ENCODE measurements at places on chromosomes 5 and 9.

DNA sequence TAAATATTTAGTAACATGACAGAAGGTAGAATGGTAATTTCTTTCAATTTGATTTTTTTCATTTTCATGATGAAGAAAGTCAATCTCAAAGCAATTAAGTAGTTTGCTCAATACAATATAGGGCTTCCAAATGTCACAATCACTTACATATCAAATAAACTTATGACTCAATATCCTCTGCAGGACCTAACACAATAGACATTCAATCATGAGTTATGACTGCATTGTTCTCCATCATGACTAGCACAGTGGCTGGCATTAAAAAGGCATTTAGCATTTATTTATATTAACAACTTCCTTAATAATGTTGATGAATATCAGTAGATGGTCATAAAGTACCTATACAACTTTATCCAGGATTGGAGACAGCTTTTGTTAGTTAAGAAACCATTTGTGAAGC lies 1499.6 kb downstream of the EFNA5 start:
- DNase-seq = no peak

DNA sequence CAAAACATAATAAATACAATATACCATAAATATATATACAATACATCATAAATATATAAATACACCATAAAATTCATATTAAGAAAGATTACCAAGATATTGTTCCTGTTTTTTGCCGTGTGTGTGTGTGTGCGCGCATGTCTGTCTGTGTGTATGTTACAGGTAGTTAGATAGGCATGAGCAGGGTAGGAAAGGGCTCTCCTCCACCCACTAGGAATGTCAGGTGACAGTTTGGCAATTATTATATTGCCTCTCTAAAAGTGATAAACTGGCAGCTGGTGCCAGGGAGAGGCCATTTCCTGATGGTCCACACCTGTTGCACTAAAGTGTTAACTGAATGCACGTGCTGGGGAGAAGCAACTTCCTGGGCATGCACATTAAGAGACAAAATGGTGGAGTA lies 232.8 kb downstream of the ADAMTS6 start:
- DNase-seq = no peak

- DNase-seq = no peak
Measured at GRCh38 chr5:150085950-150086715, at the start of gene CSF1R. Gene CSF1R (minus strand): TSS chr5:150086554. CDS start chr5:150086427, 127 bp downstream.

DNA sequence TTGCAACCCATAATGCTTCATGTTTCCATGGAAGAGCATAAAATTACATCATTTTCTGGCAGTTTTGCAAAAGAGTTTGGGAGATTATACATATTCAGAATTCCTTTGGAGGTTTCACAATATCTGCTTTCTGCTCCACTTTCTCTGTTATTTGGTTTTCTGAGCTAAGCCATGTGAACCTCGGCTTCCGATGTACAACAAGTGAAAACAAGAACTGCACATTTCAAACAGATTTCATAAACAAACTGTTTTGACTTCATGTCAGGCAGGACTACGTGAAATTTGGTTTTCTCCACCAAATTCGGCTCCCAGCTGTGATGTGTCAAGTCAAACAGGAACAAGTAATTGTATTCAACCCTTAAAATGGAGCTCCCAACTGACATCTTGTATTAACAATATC lies 609.8 kb downstream of the IRX1 start:
- no peak for DNase-seq

DNA sequence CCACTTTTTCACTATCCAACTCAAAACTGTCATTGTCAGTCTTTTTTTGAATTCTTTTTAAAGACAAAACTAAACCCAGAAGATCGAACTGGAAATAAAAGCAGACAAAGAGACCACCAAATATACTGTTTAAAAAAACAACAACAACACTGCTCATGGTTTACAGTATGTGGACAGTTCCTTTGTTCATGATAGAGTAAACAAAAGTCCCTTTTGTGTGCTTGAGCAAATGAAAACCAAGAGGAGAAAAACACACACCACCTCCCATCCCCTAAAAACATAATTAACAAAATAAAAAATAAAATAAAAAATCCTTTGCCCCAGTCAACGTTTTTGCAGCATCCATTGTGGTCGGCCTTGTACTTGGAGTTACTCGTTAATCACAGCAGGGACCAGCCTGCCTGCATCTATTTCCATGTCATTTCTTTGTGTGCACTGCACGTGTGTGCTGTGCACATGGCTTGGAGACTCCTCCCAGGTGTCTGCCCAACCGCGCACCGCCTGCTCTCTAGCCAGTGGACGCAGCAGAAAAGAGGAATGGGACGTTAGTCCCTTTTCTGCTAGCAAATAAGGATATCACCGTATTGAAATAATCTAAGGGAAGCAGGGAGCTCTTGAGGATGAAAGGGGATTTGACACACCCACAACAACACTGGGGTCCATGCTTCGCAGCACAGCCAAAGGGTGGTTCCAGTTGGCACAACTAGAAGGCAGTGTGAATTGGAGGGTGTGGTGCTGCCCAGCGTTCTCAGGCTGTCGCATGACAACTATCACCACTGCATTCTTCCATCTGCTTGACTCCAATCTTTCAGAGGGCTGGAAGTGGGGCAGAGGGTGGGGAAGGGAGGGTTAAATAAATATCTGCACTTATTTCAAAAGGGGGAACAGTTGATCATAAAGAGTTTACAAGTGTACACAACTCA lies 130.0 kb downstream of the SEMA6A start:
- DNase-seq = no peak

DNA sequence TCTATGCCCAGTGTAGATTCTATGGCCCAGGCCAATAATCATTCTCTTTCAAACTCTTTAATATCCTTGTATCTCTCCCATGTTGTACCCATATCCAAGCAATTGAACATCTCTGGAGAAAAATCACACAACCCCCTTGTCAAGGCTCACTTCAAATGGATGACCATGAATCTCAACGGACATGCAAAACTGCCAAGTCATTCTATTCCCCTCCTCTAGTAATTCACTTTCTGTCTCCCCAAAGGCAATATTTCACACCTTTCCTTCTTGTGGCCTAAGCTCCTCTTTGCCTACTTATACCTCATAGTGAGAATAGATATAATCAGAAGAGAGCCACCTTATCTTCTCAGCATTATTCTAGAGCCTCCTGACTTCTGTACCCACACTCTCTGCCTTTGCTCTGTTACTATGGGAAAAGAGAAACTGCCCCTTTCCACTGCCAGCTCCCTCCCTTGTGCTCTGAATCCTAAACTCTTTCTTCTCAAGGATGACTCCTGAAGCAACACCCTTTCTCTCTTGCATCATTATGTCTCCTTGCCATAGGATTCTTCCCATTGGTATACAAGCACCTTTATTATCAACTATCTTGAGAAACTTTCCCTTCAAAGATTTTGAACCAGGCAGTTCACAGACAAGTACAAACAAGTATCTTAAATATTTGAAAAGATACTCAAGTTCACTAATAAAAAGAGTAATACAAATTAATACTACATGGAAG lies 66.1 kb downstream of the RPS23 start:
- DNase-seq = no peak

- no peak for DNase-seq
Measured at GRCh38 chr5:15065091-15065490, 193.5 kb upstream of the ANKH start.

- no peak for DNase-seq
Measured at GRCh38 chr5:150077060-150077459, 9.3 kb downstream of the CSF1R start.

- peak; percentile 9 for DNase-seq
Measured at GRCh38 chr9:121059998-121060636, 10.0 kb upstream of the C5 start.

- no peak for DNase-seq
Measured at GRCh38 chr5:174581479-174581878, 142.9 kb upstream of the MSX2 start.

- DNase-seq = no peak
Measured at GRCh38 chr5:61498121-61498520, 166.1 kb downstream of the ZSWIM6 start.

DNA sequence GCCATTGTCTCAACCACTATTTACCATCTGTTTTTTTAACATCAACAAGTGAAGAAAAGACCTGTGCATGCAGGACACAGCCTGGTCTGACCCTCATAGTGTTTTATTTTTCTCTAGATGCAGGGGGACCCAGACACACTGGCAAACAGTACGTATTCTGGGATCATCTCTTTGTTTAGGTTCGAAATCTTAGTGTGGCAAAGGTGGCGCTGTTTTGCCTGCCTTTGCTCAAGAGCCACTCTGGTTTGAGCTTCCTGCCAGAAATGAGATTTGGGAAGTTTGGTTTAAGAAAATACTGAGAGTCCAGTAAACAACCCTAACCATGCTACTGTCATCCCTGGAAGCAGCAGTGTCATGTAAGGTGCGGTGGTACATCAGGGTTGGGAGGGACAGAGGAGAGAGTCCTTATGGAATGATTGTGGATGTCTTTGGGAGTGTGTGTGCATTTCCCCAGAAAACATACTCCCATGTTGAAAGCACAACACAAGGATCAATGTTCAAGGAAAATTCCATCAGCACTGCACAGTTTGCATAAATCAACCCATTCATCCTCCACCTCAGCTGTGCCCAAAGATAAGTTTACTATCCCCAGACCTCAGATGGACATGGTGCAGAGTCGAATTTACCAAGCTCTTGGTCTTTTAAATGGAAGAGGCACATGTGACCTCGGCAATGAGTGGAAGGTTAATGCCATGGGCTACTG lies 34.0 kb upstream of the FLT4 start:
- no peak for DNase-seq
